ENCODE measurements at places on chromosomes 1 and 21.
A peak's percentile ranks its signal among the peaks of the same experiment; 100 is the strongest.

DNA sequence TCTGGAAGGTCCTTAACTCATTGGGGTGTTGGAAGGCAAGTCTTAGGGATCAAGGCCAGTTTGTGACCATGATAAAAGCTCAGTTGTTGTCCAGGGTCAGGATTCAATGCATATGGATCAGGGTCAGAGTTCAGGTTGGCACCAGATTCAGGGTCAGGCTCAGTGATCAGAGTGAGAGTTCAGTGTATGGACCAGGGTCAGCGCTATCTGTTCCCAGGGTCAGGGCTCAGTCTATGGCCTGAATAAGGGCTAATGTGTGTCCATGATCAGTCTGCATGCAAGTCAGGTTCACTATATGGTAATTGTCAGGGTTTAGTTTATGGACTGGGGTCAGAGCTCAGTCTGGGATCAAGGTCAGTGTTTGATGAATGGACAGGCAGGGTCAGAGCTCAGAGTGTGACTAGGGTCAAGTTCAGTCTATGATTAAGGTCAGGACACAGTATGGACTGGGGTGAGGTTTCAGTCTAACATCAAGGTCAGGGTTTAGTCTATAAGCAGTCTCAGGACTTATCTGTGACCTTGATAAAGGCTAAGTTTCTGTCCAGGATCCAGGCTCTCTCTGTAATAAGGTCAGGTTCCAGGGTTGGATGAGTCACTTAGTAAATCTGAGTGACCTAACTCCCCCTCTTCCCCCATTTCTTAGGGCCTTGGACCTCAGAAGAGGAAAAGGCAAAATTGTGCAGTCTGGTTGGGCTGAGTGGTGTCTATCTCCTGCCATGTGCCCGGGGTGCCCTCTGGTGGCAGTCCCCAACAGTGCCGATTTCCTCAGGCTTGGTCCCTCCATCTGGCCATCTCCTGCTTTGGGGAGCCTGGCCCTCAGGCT is 23.8 kb downstream of the KNCN start:
- peak; percentile 86 for DNase-seq

GRCh38 chr1:59856725-59857338 is 42.1 kb downstream of the HOOK1 start:
- no peak for DNase-seq

DNA sequence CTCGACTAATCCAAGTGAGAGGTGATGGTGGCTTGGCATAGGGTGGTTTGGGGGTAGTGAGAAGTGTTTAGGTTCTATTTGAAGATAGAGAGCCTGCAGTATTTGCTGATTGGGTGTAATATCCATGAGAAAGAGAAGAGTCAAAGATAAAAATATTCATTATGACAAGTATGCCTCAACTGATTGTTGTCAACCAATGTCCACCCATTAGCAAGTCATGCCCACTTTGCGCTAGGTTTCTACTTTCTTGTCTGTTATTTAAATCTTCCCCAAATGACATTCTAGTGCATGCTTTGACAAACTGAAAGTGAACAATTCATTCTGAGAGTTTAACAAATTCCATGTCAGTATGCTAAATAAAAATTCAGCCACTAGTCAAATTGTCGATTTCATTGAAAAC is 3.8 kb upstream of the XCL1 start:
- DNase-seq, result no peak

- DNase-seq, result no peak
Measured at GRCh38 chr1:48943826-48944225, 167.1 kb upstream of the BEND5 start.

DNA sequence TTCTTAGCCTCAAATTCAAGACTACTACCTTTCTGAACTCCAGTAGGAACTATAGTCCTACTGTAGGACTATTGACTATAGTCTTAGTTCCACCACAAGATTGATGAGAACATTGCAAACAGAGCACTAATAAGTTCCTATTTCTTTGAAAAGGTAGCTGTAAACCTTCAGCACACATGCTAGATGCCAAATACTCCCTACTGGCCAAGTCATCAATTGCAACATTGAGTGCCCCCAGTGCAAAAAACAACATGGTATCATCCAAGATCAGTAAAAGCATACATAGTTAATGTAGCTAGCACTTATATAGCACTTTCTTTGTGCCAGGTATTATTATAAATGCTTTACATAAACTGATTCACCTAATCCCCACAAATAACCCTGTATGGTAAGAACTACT is 99.8 kb downstream of the MRPL39 start:
- no peak for DNase-seq

DNA sequence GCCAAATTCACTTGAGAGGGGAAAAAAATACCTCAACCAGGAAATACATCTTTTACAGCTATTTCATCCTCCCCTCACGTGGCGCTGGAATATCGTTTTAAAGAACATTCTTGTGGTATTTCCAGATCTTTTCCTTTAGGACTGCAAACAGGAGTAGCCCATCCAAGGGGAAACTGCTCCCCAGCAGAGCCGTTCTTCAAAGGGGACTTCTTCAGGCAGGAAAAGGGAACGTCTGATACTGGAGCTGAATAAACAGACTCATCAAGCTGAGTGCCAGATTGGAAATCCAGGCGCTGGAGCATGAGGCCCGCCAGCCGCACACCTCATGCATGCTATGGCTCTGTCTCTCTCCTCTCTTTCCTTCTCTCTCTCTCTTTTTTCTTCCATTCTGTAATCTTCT is 34.0 kb upstream of the PROX1 start:
- DNase-seq, result no peak

DNA sequence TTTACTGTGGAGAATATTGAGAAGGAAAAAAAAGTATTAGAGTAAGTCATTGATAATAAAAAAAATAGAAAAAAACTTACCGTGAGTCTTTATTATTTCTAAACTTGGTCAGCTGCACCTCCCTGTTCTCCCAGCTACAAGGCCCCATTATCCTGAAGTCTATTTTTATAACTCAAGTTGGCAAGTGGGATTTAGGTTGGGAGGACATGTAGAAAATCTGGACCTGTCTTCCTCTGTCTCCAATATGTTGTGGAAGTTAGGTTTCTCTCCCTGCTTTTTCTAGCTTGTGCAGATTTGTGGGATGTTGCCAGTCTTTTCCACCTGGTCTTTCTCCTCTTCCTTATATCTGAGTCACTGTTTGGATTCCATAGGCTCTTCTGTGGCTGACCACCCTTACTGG is 361.4 kb downstream of the HLX start:
- no peak for DNase-seq

- DNase-seq, result no peak
Measured at GRCh38 chr1:172885971-172886370, 164.8 kb downstream of the TNFSF18 start.

- no peak for DNase-seq
Measured at GRCh38 chr1:212607913-212608391, 609 bp upstream of the ATF3 start.

DNA sequence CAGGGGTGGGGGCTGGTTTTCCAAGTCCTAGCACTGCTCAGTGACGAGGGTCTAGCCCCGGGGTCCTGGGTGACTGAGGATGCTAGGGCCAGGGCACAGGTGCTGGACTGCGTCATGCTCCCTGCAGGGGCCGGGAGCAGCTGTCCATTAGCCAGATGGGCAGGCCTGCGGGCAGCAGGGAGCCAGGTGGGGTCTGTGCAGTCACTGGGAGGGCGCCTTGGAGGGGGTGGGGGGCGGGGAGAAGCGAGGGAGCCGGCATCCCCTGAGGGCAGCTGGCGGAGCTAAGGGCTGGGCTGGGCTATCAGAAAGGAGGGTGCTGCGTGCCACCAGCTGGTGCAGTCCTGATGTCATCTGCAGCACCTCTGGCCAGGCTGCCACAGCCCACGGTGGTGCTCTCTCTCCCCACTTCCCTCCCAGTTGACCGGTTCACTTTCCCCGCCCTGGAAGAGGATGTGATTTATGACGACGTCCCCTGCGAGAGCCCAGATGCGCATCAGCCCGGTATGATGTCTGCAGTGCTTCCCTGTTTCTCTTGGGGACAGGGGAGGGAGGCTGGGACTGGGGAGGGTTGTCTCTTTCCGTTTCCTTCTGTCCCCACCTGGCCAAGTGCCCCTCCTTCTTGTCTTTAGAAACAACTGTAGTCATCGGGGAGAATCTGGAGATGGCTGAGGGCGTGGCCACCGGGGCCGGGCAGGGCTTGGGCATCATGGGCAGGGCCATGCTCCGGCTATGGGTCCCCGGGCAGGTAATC is 63.8 kb downstream of the ARHGEF10L start:
- DNase-seq, result no peak

Data from mesothelial cell of epicardium (in vitro differentiated cells).